ENCODE measurements at places on chromosomes 11 and 22. TPM values are rescaled to one million over a fixed set of nuclear protein-coding genes. Genes with fewer than 3 reads are reported as not detected.

CNIH2 gene
- not detected for total RNA-seq

MS4A8 gene
- total RNA-seq: 0.49 TPM

GLYATL2 gene
- 3.3 TPM for total RNA-seq

NPAS4 gene
- not detected for total RNA-seq

MYO18B gene
- 0.08 TPM for total RNA-seq

HDAC10 gene
- 26.7 TPM for total RNA-seq

OR6T1 gene
- not detected for total RNA-seq

RNF26 gene
- 7.1 TPM for total RNA-seq

NLRP14 gene
- total RNA-seq: not detected

MMP3 gene
- 3.3 TPM for total RNA-seq

AP5B1 gene
- 14.4 TPM for total RNA-seq

APOL1 gene
- 29.4 TPM for total RNA-seq

ALX4 gene
- total RNA-seq: not detected

PLAAT5 gene
- total RNA-seq: 0.18 TPM

CARNS1 gene
- 0.16 TPM for total RNA-seq

EMID1 gene
- 0.08 TPM for total RNA-seq

DNA sequence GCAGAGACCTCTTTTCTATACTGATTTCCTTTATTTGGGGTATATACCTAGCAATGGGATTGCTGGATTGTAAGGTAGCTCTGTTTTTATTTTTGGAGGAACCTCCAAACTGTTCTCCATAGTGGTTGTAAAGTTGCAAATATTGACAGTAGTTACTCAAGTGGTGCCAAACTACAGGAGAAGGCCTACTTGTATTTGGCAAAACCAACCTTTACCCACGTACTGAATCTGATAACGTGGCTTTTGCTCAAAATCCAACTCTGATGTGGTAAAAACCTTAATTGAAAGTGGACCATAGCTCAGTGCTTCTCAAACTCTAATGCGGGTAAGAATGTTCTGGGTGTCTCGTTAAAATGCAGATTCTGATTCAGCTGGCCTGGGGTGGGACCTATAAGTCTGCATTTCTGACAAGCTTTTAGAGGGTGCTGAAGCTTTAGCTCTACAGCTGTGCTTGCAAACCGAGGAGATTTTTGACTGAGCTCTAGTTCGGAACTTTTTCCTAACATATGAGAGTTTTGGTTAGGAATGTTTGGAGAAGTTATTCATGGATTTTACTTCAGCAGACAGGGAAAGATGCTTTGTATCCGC is 69.8 kb downstream of the PACS1 start:
- no peak for DNase-seq

- no peak for DNase-seq
Measured at GRCh38 chr11:2135648-2136201, 3.5 kb downstream of the IGF2 start.

DNA sequence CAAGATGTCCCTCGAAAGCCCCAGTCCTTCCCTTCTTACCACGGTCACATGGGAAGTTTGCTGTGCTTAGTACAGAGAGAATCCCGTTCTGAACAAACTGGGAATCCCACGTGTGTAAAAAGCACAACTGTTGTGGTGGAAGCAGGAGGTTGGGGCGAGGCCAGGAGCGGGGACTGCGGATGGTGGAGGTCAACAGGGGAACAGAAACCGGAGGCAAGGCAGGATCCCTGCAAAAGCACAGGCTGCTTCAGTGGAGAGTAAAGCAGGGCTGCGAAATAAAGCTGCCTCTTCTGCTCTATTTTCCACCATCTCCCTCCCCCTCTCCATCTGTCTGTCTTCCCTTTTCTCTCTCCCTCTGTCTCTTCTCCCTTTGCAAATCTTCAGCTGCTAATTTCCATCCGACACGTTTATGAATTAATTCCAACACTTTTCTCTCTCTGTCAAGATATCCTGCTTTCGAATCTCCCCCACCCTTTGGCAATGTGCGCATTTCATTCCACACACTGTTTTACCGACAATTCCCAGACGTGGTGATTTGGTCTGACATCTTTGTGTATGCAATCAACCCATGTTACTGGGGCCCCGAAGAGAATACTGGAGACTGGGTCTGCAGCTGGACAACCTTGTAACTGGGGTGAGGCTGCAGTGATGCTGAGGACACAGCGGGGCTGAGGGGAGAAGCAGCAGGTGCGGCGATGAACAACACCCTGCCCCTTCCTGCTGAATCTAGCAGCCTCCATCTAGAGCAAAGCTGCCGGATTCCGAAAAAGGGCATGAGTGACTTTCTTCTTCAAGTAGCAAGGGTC is 571.8 kb downstream of the OPCML start:
- DNase-seq: no peak

- no peak for DNase-seq
Measured at GRCh38 chr11:19689281-19690000, 23.2 kb upstream of the NAV2 start.

GRCh38 chr11:107741044-107741823 is 29.4 kb upstream of the SLN start:
- DNase-seq: peak; percentile 45

DNA sequence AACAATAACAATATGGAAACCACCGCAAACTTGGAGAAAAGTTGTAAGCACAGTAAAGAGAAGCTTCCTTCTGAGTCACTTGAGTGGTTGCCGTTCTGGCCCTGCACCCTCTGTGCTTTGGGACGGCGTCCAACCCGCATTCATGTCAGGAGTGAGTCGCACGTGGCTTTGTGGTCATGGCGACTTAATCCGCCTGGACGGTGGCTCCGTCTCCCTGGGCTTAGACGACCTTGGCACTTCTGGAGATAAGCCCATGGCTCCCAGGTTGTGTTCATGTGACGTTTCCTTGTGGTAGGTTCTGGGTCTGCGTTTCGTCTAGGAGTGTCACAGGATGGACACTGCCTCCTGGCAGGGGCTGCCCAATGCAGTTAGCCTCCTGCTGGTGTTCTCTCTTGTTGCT is 40.5 kb downstream of the TPCN2 start:
- peak; percentile 75 for DNase-seq

DNA sequence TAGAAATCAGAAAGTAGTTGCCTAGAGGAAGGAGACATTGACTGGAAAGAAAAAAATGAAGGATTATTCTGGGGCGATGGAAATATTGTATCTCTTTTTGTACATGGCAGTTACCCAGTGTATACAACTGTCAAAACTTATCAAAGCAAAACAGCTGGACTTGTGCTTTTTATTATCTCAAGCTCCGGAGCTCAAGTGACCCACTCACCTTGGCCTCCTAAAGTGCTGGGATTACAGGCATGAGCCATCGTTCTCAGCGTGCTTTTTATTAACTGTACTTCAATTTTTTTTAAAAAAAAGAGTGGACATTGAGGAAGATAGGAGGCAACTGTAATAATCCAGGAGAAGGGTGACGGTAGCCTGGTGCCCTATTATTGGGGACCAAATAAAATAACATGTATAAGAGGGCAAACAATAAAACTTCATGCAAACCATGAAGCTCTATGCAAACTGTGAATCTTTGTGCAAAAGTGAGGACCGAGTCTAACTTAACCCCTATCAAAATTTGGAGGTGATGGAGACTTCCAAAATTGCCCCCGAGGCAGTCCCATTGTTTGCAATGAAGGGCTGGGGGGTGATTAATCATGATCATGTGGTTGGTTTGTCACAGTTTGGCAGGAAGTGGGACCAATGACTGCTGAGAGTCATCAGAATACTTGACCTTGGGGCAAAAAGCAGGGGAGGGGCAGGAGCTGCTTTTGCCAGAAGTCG is 23.5 kb downstream of the FZD4 start:
- peak; percentile 88 for DNase-seq

- DNase-seq: no peak
Measured at GRCh38 chr11:121643479-121644186, 190.9 kb upstream of the SORL1-AS1 start.

DNA sequence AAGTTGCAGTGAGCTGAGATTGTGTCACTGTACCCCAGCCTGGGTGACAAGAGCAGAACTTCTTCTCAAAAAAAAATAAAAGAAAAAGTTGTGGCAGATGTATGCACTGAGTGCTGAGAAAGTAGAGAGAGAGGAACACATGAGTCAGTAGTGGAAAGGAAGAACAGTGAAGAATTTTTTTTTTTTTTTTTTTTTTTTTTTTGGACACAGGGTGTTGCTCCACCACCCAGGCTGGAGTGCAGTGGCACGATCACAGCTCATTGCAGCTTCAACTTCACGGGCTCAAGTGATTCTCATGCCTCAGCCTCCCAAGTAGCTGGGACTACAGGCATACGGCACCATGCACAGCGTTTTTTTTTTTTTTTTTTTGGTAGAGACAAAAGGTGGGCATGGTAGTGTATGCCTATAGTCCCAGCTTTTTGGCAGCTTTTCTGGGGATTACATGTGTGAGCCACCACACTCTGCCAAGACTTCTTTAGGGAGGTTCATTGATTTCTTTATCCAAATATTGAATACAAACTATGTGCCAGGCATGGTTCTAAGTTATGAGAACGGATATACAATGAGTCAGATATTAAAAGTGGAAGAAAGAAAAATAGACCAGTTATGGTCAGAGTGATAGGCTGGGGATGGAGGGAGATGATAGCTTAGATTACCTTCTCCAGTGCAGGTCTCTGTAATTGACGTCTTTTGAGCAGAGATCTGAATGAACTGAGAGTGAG is 62.0 kb downstream of the YAP1 start:
- DNase-seq: peak; percentile 70

DNA sequence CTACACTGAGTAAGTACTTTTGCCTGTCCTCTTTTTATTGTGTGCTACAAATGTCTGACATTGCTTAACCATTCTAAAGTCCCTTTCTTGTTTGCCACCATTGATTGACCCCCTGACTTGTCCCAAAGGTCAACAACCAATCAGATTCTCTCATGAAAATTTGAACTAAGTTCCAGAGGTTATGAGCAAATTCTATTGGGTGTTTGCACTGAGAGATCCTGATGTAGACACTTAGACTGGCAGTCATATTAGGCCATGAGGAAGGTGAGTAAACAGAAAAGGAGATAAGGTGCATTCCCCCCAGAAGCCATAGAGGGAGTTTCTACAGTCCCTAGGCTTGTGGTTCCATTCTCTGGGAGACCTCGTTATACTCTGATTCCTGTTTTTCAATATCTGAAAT is 101.3 kb upstream of the E2F8 start:
- no peak for DNase-seq

- no peak for DNase-seq
Measured at GRCh38 chr22:31561970-31562369, 65.6 kb downstream of the SFI1 start.

DNA sequence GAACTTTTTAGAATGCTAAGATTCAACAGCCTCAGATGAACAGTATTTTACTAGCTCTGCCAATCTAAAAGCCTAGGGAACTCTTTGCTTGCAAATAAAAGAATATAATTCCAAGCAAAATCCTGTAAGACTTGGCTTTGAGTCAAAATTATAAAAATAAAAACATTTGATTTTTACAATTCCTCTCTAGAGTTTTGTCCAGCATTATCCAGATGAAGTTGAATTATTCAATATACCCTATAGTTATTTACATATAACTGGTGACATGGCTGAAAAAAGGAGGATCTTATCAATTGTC is 378.3 kb downstream of the ETS1 start:
- DNase-seq: no peak

DNA sequence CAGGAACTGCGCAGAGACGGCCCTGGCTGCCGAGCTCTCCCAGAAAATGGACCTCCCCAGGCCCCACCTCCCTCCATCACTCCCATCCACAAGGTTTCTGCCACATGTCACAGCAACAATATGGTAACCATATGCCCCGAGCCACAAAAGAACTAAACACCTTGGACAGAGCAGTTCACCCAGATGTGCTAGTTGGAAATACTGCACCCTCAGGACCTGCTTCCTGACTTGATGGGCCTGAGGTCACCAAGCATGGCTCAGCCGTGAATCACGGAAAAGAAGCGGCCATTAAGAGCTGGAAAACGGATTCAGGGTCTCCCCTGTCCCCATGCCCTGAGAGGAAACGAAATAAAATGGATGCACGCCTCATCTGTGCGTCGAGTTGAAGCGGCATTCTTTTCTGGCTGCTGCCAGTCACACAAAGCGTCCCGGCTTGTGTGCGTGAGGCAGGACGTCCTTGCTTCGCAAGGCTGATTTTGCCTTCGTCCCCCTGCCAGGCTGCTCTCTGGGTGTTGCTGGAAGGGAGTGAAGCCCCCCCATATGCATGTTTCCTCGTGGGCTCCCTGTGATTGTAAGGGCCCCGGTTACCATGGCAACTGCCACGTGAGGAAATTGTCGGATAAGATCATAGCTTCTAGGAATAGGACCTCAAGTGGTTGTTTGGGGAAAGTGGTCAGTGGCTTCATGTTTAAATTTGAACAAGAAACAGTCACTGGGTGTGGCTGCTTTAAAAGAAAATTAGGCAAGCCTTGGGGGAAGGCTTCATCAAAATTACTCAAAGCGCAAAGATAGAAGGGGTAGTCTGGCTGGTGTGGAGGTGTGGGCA is 51.7 kb downstream of the FLI1 start:
- peak; percentile 70 for DNase-seq

DNA sequence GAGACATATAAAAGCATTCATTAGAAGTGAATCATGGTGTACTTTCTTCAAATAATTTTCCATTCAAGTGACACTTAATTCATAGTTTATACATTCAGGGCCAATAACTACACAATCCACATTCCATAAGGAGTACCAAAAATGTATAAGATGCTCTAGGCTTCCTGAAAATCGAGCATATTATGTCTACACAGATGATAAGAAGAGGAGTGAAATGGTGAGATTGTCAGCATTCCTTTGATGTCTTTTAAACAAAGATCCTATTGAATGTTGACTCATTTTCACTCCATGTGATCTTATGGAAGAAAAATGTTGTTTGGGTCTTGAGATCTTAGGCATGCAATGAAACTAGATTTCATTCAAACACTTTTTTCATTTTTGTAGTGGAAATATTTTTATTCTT is 843.2 kb downstream of the KCNA4 start:
- peak; percentile 95 for DNase-seq

DNA sequence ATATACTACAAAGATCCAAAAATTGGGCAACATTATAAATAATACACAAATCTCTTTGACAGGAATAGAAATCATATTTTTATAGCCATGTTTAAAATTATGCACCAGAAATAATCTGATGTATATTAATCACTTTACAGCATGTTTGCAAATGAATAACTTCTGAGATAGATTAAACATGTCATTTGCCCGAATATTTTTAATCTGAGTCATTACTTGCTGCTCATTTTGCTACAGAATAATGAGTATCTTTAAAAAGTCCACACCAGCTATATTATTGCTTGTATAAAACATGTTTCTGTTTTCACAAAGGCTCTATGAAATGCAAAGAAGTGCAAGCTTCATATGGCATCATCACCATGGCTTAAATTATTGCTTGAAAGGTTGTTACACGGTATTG is 336.8 kb downstream of the GUCY1A2 start:
- no peak for DNase-seq

Data from fibroblast of the aortic adventitia (primary cell).